ENCODE measurements at places on chromosomes 2 and 18.

DNA sequence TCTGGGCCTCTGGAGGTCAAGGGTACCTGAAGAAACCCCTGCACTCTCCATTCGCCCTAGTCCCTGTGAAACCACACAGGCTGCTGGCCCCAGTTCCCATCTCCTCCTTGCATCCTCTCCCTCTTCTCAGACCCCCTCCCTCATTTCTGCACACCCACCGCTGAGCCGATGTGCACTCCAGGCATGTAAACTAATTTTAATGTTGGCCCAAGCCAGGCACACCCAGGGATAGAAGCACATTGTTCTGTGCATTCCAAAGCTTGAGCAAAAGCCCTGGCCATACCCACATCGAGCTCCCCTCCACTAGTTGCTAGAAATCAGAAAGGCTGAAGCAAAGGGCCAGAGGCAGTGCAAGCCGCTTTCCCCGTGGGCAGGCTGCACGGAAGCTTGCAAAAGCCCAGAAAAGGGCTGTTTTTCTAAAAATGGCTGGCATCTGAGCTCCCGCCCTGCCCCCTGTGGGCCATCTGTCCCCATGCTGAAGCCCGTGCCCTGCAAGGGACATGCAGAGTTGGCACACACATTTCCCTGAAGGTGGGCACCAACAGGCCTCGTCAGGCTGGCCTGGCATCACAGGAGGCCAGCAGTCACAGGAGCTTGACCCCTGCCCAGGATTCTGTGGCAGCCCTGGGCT, 181.6 kb downstream of the SMAD7 start:
- DNase-seq, result no peak

DNA sequence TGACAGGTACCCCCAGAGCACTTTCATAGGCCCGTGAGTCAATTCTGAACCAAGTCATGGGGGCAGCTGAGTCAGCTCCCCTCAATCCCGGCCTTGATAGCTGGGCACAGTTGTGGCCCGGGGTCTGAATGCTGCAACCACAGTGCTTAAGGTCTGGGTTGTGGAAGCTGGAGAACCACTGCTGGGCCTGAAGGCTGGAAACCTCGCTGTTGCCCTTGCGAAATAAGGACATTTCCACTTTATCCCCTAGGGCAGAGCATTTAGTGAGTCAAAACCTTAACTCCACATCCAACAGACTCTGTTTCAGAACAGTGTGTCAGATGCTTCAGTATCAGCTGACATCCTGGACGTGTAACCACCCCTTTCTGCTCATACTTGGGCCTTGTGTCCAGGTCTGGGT, 58.6 kb downstream of the SP110 start:
- DNase-seq, result no peak

DNA sequence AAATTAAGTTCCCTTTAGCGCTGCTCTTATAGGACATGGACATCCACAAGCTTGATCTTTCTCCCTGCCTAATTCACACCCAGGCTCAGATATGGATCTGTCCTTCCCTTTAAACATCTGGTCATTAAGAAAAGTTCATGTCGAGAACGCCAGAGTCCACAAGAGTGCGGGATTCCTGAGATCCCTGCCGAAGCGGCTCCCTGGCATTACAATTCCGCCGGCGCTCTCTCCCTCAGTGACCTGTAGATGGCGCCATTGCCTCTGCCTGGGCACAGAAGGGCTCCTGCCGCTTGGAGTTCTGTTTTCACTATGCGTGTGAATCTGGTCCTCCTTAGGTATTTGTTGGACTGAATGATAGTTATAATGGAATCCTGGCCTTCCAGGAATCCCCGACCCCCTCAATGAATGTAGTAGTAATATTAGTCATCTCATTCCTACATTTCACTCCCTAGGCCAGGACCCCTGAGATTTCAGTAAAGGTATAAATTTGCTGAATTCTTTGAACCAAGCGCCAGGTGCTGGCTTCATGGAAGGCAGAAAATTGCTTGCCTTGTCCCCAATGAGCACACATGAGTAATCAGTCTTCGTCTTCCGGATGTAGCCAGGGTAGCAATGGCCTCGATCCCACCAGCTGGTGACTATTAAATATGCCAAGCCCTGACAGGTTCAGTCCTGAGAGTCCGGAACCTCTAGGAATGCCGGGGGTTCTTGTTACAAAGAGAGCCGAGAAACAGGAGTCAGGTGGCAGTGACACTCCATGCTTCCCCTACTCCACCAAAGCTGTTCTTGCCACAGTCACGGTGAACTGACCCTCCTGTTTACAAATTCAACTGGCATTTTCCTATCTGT, 26.4 kb upstream of the CD207 start:
- peak; percentile 47 for DNase-seq

- DNase-seq, result no peak
Observed at GRCh38 chr18:25883091-25883490, 207.3 kb downstream of the SS18 start.

- no peak for DNase-seq
Observed at GRCh38 chr18:75779450-75779849, 351.9 kb upstream of the SMIM21 start.

DNA sequence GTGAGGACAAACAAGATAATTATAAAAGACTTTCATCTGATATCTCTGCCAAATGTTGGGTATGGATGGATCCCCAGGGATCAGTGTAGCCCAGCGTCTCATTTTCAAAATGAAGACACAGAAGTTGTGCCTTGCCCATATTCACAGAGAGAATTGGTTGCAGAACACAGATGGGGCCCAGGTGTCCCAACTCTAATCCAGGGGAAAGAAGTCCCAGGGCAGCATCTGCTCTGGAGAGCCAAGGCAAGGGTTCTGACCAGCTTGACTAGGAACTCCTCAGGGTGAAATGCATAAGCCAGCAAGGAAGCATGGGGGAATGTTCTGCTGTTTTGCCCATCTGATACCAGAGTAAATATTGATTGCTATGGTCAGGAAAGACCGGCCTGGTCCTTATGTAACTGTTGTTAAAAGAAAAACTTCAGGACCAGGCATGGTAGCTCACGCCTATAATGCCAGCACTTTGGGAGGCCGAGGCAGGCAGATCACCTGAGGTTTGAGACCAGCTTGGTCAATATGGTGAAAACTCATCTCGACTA, 68.7 kb upstream of the CABLES1 start:
- no peak for DNase-seq

DNA sequence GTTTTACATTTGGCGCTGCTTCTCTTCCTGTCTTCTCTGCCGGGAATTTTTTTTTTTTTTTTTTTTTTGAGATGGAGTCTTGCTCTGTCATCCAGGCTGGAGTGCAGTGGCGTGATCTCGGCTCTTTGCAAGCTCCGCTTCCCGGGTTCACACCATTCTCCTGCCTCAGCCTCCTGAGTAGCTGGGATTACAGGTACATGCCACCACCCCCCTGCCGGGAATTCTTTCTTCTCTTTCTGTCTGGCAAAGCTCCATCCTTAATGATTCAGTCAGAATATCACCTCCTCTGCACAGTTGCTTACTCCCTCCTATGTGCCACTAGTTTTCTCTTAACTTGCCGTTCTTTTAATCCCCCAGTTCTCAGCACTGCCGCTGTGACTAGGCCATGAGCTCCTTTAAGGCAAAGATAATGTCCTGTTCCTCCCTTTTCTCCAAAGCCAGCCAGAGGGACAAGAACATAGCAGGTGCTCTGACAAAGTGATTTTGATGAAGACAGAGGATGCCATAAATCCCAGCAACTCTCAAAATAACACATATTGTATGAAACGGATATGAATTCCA, 112.1 kb upstream of the LRATD1 start:
- no peak for DNase-seq

- no peak for DNase-seq
Observed at GRCh38 chr18:74074668-74075564, 72.7 kb downstream of the FBXO15 start.

GRCh38 chr2:85011747-85012146, 40.8 kb downstream of the KCMF1 start:
- no peak for DNase-seq

DNA sequence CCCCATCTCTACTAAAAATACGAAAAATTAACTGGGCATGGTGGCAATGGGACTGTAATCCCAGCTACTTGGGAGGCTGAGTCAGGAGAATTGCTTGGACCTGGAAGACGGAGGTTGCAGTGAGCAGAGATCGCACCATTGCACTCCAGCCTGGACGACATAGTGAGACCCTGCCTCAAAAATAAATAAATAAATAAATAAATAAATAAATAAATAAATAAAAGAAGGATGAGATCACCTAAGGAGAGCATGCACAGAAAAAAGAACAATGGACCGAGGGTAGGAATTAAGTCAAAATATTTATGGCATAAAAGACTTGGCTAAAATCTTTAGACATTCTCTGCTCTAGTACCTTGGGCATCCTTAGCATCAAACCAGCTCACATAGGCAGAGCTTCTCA, 8.9 kb upstream of the RBMS1 start:
- no peak for DNase-seq

- no peak for DNase-seq
Observed at GRCh38 chr2:31002537-31003150, 135.6 kb downstream of the GALNT14 start.

DNA sequence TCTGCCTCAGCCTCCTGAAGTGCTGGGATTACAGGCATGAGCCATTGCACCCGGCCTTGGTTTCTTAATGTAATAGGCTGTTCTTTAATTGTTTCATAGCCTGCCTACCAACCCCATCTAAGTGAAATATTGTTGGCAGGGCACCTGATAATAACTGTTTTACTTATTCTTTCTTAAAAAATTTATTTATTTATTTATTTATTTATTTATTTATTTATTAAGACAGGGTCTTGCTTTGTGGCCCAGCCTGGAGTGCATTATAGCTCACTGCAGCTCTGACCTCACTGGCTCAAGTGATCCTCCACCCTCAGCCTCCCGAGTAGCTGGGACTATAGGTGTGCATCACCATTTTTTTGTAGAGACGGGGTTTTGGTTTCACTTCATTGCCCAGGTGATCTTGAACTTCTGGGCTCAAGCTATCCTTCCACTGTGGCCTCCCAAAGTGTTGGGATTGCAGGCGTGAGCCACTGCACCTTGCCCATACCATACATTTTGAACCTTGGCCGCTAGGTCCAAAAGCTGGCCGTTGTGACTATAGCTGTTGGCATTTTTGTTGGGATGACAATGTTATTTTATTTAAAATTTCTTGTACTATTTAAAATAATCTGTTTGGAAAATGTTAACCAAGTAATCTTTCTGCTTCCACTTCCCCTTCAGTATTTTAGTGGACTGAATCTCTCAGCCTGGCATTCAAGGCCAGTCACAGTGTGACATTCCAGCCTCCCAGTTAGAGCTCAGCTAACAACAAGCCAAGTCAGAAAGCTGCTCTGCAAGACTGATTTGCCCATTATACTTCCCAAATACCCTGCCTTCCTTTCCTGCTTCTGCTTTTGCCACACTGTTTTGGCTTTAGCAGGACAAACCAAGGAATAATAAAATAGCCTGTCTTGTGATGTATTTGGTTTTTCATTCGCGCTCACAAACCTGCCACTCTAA, 52.4 kb downstream of the BABAM2 start:
- no peak for DNase-seq

GRCh38 chr2:161426455-161426921, 10.4 kb downstream of the TBR1 start:
- no peak for DNase-seq

DNA sequence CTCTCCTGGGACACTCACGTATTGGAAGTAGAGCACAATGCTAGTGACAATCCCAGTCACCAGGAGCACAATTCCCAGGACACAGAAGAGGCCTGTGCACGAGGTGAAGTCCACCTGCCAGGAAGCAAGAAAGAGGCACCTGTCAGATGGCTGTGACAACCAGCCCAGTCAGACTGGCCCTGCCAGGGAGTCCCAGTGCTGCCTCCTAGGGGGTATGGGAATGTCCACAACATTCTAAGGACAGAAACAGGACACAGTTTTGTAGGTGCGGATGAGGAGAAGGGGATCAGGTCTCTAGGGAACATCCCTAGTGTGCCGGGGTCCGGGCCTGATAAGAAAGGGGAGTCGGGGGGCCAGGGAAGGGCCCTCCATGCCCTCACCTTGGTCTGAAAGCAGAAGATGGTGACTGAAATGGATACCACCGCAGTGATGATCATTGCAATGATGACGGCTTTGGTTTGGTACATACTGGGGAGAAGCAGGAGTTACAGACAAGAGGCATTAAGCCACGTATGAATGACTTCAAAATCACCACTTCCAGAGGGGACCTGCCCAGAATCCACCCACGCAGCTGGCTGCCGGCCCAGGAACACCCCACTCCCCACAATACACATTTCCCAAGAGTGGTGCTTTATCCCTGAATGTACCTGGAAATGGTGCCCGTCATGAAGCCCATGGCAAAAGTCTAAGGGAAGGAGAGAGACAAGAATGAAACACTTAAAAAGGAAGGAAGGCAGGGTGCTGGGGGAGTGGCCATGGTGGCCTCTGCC, 6.9 kb downstream of the PNKD start:
- DNase-seq, result no peak

DNA sequence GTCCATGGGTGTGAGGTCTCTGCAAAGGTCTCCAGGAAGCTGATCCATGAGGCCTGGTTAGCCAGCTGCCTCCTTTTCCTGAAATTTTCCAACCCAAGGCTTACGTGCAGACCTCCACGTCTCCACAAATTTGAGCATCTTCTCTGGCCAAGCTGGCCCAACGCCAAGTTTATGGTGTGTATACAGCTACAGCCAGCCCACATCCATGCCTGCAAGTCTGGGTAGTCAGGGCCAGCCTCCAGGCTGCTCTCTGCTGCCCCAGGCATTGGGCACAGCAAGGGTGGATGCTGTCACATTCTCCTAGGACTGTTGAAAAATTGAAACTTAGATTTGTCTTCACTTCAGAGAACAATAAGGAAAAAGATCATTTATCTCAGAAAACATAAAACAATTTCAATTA, 525.5 kb upstream of the CHAC2 start:
- no peak for DNase-seq

DNA sequence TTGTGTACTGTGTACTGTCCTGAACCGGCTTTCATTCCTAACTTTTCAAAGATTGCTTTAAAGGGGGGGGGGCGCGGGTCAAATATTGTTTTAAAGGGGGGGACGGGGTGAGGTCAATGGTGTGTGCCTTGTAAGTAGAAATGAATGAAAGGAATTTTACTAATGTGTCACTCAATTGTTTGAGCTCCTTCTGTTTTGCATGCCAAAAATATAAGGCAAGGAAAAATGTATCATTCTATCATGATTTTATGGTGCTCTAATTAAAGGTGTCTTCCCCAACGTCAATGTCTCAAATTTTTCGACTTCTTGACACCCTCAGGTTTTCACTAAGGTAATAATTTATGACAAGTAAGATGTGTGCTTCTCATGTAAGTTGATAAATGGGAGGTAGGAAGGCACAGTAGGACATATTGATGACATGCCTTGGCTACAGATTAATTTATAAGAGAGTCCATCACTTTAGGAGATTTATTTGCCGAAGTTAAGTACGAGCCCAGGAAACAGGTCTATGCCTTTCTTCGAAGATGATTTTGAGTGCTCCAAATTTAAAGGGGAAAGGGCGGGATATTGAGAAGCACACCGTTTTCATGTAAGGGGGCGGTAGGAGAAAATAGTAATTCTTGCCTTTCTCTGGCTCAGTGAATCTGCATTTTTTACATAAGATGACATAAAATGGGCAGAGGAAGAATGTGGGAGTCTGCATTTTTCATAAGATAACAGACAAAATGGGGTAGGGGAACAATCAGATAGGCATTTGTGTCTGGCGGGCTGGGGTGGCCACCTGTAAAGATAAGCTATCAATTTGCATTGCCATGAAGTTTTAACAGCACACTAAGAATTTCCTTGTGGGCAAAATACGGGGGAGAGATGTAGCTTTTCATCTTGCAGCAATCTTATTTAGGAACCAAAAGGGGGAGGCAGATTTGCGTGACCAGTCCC, 1.2 kb upstream of the TRAPPC8 start:
- DNase-seq, result no peak
